CD14-positive monocyte (primary cell): ENCODE measurements at places on chromosomes 12 and 14. TPM values are rescaled to one million over a fixed set of nuclear protein-coding genes. Genes with fewer than 3 reads are reported as not detected.
A peak's percentile ranks its signal among the peaks of the same experiment; 100 is the strongest.

DTD2 gene
- polyA plus RNA-seq, result 6.4 and 7.1 TPM in 2 replicates

- no peaks in the 10 kb centered on the region for H3K27me3 ChIP-seq
- H3K27ac ChIP-seq, result no peak overlapping the region
- H3K36me3 ChIP-seq, result no peaks in the 10 kb centered on the region
These were observed 122.3 kb upstream of the RFLNA start for GRCh38 chr12:124172636-124173035.

TAS2R9 gene
- not detected for polyA plus RNA-seq

GRCh38 chr12:47938093-47938492 lies 25.3 kb upstream of the TMEM106C start:
- peak; percentile 24 for DNase-seq
- H3K4me1 ChIP-seq, result no peaks in the 10 kb centered on the region
- no peaks in the 10 kb centered on the region for H3K36me3 ChIP-seq
- H3K27me3 ChIP-seq, result no peaks in the 10 kb centered on the region

- H3K27me3 ChIP-seq, result no peaks in the 10 kb centered on the region
- H3K4me1 ChIP-seq, result no peaks in the 10 kb centered on the region
- H3K4me3 ChIP-seq, result no peak overlapping the region
- H3K27ac ChIP-seq, result no peak overlapping the region
- H3K36me3 ChIP-seq, result no peaks in the 10 kb centered on the region
These were observed 90.0 kb upstream of the RIC8B start for GRCh38 chr12:106684497-106684896.

RFLNA gene
- polyA plus RNA-seq, result not detected

GRCh38 chr12:65302891-65303290 lies 24.4 kb downstream of the MSRB3 start:
- no peak overlapping the region for H3K4me3 ChIP-seq
- DNase-seq, result no peak
- no peaks in the 10 kb centered on the region for H3K27me3 ChIP-seq
- H3K27ac ChIP-seq, result no peak overlapping the region
- H3K36me3 ChIP-seq, result no peaks in the 10 kb centered on the region
- H3K4me1 ChIP-seq, result peaks cover 11% of the 10 kb centered on the region

TAS2R7 gene
- not detected for polyA plus RNA-seq

GRCh38 chr14:22509751-22510300 lies 79.2 kb downstream of the DAD1 start:
- H3K27me3 ChIP-seq, result no peaks in the 10 kb centered on the region
- no peak for DNase-seq
- H3K27ac ChIP-seq, result no peak overlapping the region
- no peak overlapping the region for H3K4me3 ChIP-seq
- H3K36me3 ChIP-seq, result no peaks in the 10 kb centered on the region

ADGRD1 gene
- 14.1 and 17.9 TPM in 2 replicates for polyA plus RNA-seq

- H3K4me1 ChIP-seq, result peaks cover 6% of the 10 kb centered on the region
These were observed 9.1 kb downstream of the BORCS5 start for GRCh38 chr12:12365931-12366431.

MYF5 gene
- not detected for polyA plus RNA-seq

DNA sequence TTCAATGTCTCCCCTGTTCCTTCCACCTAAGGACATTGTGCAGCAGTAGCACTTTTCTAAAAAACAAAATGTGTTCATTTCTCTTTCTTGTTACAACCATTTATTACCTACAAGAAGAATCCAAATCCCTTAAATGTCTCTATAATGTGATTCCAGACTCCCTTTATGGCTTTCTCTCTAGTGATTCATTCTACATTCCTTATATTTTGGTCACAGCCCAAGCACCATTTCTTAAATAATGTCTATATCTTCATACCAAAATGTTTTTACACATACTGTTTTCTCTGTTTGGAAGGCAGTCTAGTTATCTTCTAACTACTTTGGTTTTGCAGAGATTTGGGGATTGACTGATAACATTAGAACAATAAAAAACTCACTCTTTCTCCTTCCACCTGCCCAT lies 1037.3 kb upstream of the FLRT2 start:
- no peaks in the 10 kb centered on the region for H3K36me3 ChIP-seq
- H3K4me3 ChIP-seq, result no peak overlapping the region
- DNase-seq, result no peak
- no peaks in the 10 kb centered on the region for H3K4me1 ChIP-seq

IKZF4 gene
- polyA plus RNA-seq, result 3.9 and 4.9 TPM in 2 replicates

TBC1D30 gene
- 1.1 TPM for polyA plus RNA-seq

NOVA1 gene
- not detected for polyA plus RNA-seq

PLA2G1B gene
- polyA plus RNA-seq, result not detected

DNA sequence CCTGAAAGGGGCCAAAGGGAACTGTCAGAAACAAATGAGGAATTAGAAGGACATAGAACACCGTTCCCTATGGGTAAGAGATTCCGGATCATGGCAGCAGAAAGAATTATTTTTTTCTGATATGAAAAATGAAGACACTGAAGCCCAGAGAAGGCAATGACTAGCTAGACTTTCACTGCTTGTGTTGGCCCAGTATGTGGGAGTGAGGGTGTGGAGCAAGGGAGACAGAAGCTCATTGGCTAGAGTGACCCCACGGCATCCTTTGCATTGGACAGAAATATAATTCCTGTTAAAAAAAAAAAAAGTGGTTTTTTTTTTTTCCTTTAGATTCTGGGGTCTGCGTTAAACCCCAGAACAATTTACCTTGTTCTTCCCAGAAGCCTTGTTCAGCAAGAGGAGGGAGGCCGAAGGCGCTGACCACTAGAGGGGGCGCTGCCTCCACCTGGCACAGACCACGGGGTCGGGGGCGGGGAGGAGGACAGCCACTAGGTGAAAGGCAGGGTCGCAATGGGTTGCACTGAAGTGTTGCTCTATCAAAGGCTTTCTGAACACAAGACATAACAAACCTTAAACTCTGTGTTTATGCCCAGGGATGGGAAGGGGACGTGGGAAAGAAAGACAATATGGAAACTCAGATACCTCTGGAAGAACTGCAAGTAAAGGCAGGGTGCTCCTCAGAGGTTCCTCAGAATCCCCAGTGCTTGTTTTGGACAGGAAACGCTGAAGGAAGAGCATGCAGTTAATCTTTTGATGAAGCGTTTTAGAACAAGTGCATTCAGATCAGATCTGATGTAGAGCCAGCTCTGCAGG lies 156.8 kb downstream of the KCNA5 start:
- H3K4me3 ChIP-seq, result no peak overlapping the region
- no peaks in the 10 kb centered on the region for H3K4me1 ChIP-seq
- H3K27me3 ChIP-seq, result no peaks in the 10 kb centered on the region
- H3K36me3 ChIP-seq, result no peaks in the 10 kb centered on the region

- H3K4me1 ChIP-seq, result peaks cover 12% of the 10 kb centered on the region
- DNase-seq, result no peak
- peak overlapping the region; percentile 42 for H3K4me3 ChIP-seq
- H3K27me3 ChIP-seq, result peaks cover 18% of the 10 kb centered on the region
- H3K36me3 ChIP-seq, result no peaks in the 10 kb centered on the region
- H3K27ac ChIP-seq, result no peak overlapping the region
These were observed 825 bp upstream of the CCDC85C start for GRCh38 chr14:99604766-99605298.

NTS gene
- polyA plus RNA-seq, result not detected

GRCh38 chr12:4468994-4469393 lies 23.4 kb upstream of the FGF6 start:
- peaks cover 26% of the 10 kb centered on the region for H3K4me1 ChIP-seq
- H3K4me3 ChIP-seq, result no peak overlapping the region
- DNase-seq, result no peak
- H3K27me3 ChIP-seq, result peaks cover 78% of the 10 kb centered on the region
- no peaks in the 10 kb centered on the region for H3K36me3 ChIP-seq

DNA sequence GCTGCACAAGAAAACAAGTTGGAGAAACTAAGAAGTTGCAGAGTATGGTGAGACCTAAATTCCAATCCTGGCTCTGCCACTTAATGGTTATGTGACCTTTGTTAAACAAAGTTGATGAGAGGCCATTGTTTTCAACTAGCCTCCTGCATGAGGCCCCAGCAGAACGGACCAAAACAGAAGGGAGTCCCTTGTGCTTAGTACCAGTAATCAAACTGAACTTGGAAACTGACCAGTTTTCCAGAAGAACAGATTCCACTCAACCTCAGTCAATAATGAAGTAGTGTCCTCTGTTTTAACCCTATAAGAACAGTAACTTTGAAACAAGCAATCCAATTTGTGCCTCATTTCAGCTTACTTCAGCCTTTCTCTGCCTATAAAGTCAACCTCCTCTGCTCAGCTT lies 69.9 kb downstream of the C12orf56 start:
- H3K27me3 ChIP-seq, result no peaks in the 10 kb centered on the region
- DNase-seq, result no peak
- H3K36me3 ChIP-seq, result no peaks in the 10 kb centered on the region
- H3K4me3 ChIP-seq, result no peak overlapping the region

KCNA5 gene
- polyA plus RNA-seq, result not detected

GPD1 gene
- not detected for polyA plus RNA-seq

RTN1 gene
- 50.8 and 55.0 TPM in 2 replicates for polyA plus RNA-seq

GRCh38 chr14:93105362-93105761 lies 10.4 kb downstream of the ITPK1 start:
- H3K27ac ChIP-seq, result peak overlapping the region; percentile 84
- no peaks in the 10 kb centered on the region for H3K27me3 ChIP-seq
- peaks cover 78% of the 10 kb centered on the region for H3K4me1 ChIP-seq
- DNase-seq, result peak; percentile 90

DNA sequence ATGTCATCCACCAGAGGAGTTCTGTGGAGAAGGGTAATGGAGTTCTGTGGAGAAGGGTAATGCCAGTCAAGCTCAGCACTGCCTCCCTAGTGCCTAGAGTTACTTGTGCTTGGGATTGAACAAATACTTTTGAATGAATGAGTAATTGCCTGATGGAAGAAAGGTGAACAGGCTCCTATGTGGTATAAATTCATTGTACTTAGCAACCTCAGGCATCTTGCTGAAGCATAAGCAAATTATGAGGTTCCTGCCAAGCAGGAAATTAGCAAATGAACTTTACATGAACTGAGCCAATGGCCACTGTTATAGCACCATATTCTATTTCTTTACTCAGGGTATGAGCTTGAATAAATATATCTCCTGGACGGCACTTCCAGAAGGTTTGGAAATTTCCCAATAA lies 1047.2 kb downstream of the SLC6A15 start:
- no peak for DNase-seq
- no peak overlapping the region for H3K4me3 ChIP-seq

GRCh38 chr12:11787933-11788849 lies 138.7 kb downstream of the ETV6 start:
- no peak overlapping the region for H3K27ac ChIP-seq
- no peak for DNase-seq
- H3K4me1 ChIP-seq, result peaks cover 15% of the 10 kb centered on the region
- no peaks in the 10 kb centered on the region for H3K36me3 ChIP-seq
- no peak overlapping the region for H3K4me3 ChIP-seq
- H3K27me3 ChIP-seq, result no peaks in the 10 kb centered on the region

- no peaks in the 10 kb centered on the region for H3K36me3 ChIP-seq
- no peaks in the 10 kb centered on the region for H3K4me1 ChIP-seq
- H3K27me3 ChIP-seq, result no peaks in the 10 kb centered on the region
These were observed 41.5 kb downstream of the TEAD4 start for GRCh38 chr12:3000548-3001275.

- H3K27me3 ChIP-seq, result peaks cover 40% of the 10 kb centered on the region
- no peak for DNase-seq
- H3K27ac ChIP-seq, result no peak overlapping the region
These were observed 124.0 kb downstream of the NDUFA12 start for GRCh38 chr12:94879542-94879941.

DNA sequence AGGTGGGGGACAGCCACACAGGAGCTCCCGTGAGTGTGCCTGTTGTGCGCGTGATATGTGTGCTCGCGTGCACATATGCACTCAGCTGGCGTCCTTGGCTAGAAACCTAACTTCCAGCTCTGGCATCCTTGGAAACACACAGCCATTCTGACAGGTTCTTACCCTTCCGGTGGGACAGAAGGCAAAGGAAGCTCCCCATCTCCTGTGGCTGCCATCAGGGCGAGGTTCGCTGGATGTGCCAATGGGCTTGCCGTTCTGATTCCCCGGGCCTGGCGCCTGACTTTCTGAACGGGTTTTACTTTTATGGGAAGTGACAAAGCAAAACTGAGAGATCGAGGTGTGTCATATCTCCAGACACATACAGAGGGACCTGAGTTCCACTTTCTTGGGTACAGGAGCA lies 124.7 kb downstream of the PAPOLA start:
- no peak for DNase-seq
- no peak overlapping the region for H3K27ac ChIP-seq
- no peaks in the 10 kb centered on the region for H3K4me1 ChIP-seq
- no peaks in the 10 kb centered on the region for H3K27me3 ChIP-seq

DNA sequence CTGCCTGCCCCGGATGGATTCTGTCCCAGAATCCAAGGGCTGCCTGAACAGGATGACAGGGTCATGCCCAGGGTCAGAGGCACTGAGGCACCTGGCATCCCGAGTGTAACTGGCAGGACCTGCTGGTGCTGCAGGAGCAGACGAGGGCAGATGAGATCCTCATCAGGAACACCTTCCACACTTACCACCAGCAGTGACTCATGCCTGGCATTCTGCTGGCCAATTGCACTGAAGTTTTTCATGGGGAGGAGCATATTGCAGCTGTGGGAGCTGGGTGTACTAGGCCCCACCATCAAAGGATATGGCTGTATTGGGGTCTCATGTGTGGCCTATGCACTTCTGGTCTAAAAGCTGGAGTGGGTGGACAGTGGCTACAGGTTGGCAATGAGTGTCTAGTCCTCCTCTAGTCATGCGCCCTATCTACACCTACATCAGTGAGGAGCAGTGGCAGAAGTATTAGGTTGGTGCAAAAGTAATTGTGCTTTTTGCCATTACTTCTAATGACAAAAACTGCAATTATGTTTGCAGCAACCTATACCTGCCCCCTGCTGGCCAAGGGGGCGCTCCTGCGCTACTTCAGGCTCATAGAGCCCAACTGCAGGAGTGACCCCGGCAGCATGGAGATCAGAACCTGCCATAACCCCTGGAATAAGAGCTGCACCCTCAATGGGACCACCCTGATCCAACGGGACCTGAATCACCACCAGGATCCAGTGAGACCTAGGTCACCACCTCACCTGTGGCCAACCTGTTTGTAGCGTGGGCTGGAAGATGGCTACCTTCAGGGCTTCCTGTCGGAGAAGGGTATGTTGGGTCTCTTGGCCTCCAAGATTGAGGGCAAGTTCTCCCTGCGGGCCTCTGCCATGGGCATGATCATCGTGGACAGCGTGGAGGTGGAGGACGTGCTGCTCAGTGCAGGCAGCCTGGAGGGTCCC lies 8.0 kb upstream of the C12orf42 start:
- no peaks in the 10 kb centered on the region for H3K27me3 ChIP-seq
- H3K4me3 ChIP-seq, result no peak overlapping the region
- H3K36me3 ChIP-seq, result no peaks in the 10 kb centered on the region
- H3K27ac ChIP-seq, result no peak overlapping the region
- H3K4me1 ChIP-seq, result no peaks in the 10 kb centered on the region

DNA sequence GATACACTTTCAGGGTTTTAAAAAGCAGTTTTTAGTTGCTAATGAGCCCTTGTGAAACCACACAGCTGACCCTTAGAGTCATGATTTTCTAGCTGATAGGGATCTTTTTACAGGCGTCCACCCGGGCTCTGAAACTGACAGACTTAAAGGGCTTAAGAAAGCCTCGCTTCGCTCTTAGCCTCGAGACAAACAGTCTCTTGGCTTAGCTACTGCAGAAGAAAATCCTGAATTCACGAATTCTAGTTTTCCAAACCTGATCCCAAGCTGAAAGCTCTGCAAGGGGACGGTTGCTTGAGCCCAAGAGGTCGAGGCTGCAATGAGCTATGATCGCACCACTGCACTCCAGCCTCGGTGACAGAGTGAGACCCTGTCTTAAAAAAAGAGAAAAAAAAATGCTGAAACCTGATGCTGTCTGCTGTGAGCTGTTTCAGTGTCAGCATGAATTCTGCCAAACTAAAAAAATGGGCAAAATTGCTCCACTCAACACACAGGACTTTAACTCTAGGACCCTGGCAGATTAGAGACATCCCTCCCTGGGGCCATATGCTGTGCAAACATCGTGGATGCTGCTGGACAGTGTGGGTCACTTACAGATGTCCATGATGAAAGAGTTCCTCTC lies 3.1 kb upstream of the HPD start:
- no peaks in the 10 kb centered on the region for H3K36me3 ChIP-seq
- no peaks in the 10 kb centered on the region for H3K27me3 ChIP-seq
- no peak for DNase-seq
- no peak overlapping the region for H3K27ac ChIP-seq
- H3K4me3 ChIP-seq, result no peak overlapping the region
